ENCODE measurements at places on chromosomes 3 and 15. TPM values are rescaled to one million over a fixed set of nuclear protein-coding genes. Genes with fewer than 3 reads are reported as not detected.

RASL12 gene
- total RNA-seq: not detected

ACKR2 gene
- total RNA-seq: 0.02 TPM

DNA sequence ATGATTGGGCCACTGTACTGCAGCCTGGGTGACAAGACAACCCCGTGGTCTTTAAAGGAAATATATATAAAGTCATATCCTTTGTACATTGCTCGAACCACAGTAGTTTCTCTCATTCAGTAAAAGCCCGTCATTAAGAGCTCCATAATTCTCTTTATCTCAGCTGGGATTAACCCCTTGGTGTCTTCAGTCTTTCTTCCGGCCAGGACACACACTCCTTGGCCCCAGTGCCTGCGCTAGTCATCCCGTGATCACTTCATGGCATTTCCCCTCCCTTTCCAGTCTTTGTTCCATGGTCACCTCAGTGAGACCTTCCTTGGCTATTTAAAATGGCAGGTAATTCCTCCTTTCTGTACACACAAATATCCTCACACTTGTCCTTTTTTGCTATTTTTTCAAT lies 3.3 kb downstream of the RPL35A start:
- no peak for DNase-seq

DNA sequence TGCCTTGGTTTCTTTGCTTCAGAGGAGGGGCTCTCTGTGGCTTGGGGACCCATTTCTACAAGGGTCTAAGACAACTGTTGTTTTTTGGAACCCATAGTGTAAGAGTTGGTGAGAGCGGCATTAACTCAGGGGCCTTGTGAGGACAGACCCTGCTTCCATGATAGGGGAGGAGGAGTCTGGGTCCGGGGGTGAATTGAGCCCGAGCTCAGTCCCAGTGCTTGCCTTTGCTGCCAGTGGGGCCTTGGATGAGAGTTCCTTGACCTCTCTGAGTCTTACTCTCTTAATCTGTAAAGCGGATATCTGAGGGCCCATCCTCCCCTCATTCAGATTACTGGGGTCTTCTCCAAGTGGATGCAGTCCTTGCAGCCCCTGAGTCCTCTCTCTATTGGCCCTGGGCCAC lies 74.2 kb downstream of the EEFSEC start:
- DNase-seq: no peak

GRCh38 chr3:123749711-123750110 lies 134.4 kb downstream of the MYLK start:
- DNase-seq: peak; percentile 88

- peak; percentile 84 for DNase-seq
Measured at GRCh38 chr3:38834110-38834509, 18.1 kb upstream of the SCN10A start.

DNA sequence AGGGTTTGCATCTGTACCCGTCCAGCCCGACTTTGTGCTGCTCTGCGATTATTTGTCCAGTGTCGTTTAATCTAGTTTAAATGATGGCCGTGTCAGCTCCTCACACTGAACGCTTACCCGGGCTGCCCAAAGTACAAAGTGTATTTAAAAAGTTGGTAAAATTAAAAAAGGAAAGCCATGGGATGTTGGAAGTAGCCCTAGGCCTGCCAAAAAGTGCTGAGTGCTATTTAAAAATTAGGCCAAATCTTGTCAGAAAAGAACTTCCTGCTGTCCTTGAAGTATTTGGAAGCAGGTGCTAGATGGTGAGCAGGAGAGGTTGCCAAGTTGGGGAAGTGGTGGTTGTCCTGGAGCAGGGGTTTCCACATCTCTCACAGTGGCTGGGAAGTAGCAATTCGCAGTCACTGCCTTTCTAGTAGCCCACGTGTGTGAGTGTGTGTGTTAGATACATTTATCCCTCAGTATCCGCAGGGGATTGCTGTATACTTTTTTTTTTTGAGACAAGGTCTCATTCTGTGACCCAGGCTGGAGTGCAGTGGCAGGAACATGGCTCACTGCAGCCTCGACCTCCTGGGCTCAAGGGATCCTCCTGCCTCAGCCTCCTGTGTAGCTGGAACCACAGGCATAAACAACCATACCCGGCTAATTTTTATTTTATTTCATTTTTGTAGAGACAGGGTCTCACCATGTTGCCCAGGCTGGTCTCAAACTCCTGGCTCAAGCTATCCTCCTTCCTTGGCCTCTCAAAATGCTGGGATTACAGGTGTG lies 664 bp downstream of the PPCDC start:
- DNase-seq: peak; percentile 40

- DNase-seq: peak; percentile 96
Measured at GRCh38 chr3:46935168-46935858, 41.2 kb downstream of the CCDC12 start.

GRCh38 chr3:158152186-158152585 lies 42.3 kb downstream of the RSRC1 start:
- peak; percentile 70 for DNase-seq

GRCh38 chr3:11371747-11372146 lies 99.5 kb downstream of the ATG7 start:
- DNase-seq: no peak

GRCh38 chr15:26242565-26243071 lies 379.5 kb upstream of the ATP10A start:
- DNase-seq: no peak

GRCh38 chr3:104916971-104917370 lies 449.7 kb upstream of the ALCAM start:
- DNase-seq: no peak

Measured in M059J (cell line).